Myocyte (in vitro differentiated cells): ENCODE measurements at places on chromosomes 11 and 22. TPM values are rescaled to one million over a fixed set of nuclear protein-coding genes. Genes with fewer than 3 reads are reported as not detected.

NLRP10 gene
- total RNA-seq, result 1.3 and 2.1 TPM in 2 replicates

OR52N4 gene
- total RNA-seq, result not detected in 2 replicates

BARX2 gene
- total RNA-seq, result not detected in 2 replicates

PKDREJ gene
- total RNA-seq, result not detected in 2 replicates
